ENCODE measurements at places on chromosomes 1 and 21. TPM values are rescaled to one million over a fixed set of nuclear protein-coding genes. Genes with fewer than 3 reads are reported as not detected.

Gene AMIGO1
- total RNA-seq, result 1.3 TPM

Gene ZNF648
- total RNA-seq, result not detected

Gene ZMYND12
- total RNA-seq, result 0.41 TPM

Gene NID1
- total RNA-seq, result 8.0 TPM

Gene PLPP3
- 30.4 TPM for total RNA-seq

Gene RNASEL
- total RNA-seq, result 2.0 TPM

Gene OR2T35
- total RNA-seq, result not detected

Gene PRKCZ
- total RNA-seq, result 9.6 TPM

Gene OPRD1
- total RNA-seq, result 0.01 TPM

Gene DISP1
- total RNA-seq, result 1.9 TPM

Gene ERG
- total RNA-seq, result not detected

Gene ROR1
- 8.4 TPM for total RNA-seq

Gene GBP6
- total RNA-seq, result not detected

Gene RPL22
- 438 TPM for total RNA-seq

Gene SGIP1
- total RNA-seq, result not detected

Gene NPL
- 0.41 TPM for total RNA-seq

Gene SLC27A3
- total RNA-seq, result 1.8 TPM

Gene RHOU
- 9.5 TPM for total RNA-seq

Gene TFAP2E
- total RNA-seq, result 0.31 TPM

Gene SPRR5
- not detected for total RNA-seq

All from A549 treated with Mapracorat at 1 μM for 4 hours (cell line).